ENCODE measurements at places on chromosomes 6 and 20.
A peak's percentile ranks its signal among the peaks of the same experiment; 100 is the strongest.

DNA sequence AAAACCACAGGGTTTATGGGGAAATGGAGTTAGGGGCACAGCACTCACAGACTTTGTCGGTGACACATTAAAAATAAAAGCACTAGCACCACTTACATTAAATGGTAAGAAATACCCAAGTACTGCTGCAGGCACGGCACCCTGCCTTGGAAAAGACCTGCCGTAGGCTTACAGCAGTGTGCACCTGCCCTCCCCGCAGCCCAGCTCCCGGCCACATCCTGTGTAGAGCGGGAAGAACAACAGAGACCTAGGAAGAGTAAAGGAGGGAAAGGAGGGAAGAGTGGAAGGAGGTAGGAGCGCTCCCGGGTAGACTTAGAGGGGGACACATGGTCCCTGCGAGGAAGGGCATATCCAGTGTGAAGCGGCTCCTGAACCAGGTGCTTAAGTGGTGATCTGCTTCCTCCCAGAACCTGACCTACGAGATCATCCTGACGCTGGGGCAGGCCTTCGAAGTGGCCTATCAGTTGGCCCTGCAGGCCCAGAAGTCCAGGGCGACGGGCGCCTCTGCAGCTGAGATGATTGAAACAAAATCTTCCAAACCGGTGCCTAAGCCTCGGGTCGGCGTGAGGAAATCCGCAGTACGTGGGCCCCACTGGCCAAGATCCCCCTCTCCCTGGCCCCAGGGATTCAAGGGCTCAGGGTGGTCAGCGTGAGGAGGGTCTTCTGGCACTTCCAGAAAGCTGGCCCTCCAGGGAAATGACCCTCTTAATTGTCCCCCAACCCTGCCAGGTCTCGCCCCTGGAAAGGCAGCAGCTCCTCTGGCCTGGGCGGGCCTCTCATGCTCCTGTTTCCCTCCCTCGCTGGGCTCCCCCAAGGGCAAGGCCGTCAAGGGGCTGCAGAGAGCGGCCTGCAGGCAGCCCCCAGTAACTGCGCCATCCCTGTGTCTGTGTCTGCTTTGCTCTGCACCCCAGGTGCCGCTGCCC is 55.5 kb downstream of the TCP11 start:
- no peak overlapping the region for H3K27ac ChIP-seq
- DNase-seq, result no peak
- no peak overlapping the region for H3K4me3 ChIP-seq
- H3K36me3 ChIP-seq, result peaks cover 79% of the 10 kb centered on the region

GRCh38 chr20:10375191-10375590 is 58.8 kb downstream of the MKKS start:
- H3K4me3 ChIP-seq, result no peak overlapping the region
- DNase-seq, result no peak
- no peaks in the 10 kb centered on the region for H3K27me3 ChIP-seq
- peaks cover 6% of the 10 kb centered on the region for H3K4me1 ChIP-seq

- no peaks in the 10 kb centered on the region for H3K36me3 ChIP-seq
- no peaks in the 10 kb centered on the region for H3K27me3 ChIP-seq
- peaks cover 9% of the 10 kb centered on the region for H3K4me1 ChIP-seq
- H3K4me3 ChIP-seq, result peak overlapping the region; percentile 76
- H3K27ac ChIP-seq, result peak overlapping the region; percentile 58
- no peak for DNase-seq
Measured at GRCh38 chr6:6724539-6725467, 136.3 kb downstream of the LY86 start.

- peak overlapping the region; percentile 67 for H3K27ac ChIP-seq
- H3K36me3 ChIP-seq, result peaks cover 17% of the 10 kb centered on the region
- no peak for DNase-seq
- no peaks in the 10 kb centered on the region for H3K27me3 ChIP-seq
Measured at GRCh38 chr20:37219751-37220668, 40.7 kb upstream of the MROH8 start.

DNA sequence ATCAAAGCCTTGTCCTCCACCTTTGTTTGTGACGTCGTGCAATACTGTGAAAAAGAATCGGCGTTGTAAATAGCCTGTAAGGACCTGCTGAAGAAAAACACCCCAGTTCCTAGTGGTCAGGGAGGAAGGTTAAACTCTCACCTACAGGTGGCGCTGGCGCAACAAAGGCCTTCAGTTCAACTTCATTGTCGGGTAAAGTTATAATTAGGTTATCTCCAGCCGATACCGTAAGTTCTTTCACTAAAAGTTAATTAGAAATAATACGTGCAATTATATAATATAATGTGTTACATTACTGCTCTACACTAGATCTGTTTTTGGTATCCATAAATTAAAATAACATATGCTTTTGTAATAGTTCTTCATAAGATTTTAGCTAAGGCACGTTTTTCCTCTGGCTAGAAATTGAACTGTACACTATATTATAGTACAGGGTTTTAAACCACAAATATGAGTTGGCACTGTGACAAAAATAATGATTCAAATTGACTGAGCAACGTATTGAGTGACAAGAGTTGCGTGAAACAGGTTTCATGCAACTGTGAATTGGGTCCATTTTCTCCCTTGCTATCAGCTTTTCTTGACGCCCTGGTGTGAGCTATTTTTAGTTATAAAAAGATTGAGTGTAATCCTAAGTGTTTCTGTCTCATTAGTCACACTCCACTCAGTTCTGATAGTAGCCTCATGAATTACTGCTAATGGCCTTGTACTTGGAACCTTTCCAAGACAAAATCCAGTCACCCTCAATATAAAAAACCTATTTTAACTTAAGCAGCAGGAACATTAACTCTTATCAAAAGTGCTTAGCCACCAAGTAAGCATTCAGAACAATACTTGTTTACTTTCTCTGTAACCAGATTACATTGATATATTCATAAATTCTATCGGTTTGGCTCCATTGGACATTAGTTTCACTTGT is 62.3 kb downstream of the KIAA0319 start:
- H3K4me3 ChIP-seq, result peak overlapping the region; percentile 27
- DNase-seq, result no peak
- H3K27me3 ChIP-seq, result no peaks in the 10 kb centered on the region
- H3K36me3 ChIP-seq, result no peaks in the 10 kb centered on the region
- H3K27ac ChIP-seq, result no peak overlapping the region
